ENCODE measurements at places on chromosomes 7 and 10. TPM values are rescaled to one million over a fixed set of nuclear protein-coding genes. Genes with fewer than 3 reads are reported as not detected.

- no peak overlapping the region for H3K27ac ChIP-seq
- H3K36me3 ChIP-seq, result no peaks in the 10 kb centered on the region
- no peak for DNase-seq
- H3K4me3 ChIP-seq, result no peak overlapping the region
- peaks cover 4% of the 10 kb centered on the region for H3K4me1 ChIP-seq
Measured at GRCh38 chr10:102616066-102616770, 28.1 kb upstream of the TRIM8 start.

LOXL4 gene
- not detected for total RNA-seq

AKR1C2 gene
- total RNA-seq, result not detected

DNA sequence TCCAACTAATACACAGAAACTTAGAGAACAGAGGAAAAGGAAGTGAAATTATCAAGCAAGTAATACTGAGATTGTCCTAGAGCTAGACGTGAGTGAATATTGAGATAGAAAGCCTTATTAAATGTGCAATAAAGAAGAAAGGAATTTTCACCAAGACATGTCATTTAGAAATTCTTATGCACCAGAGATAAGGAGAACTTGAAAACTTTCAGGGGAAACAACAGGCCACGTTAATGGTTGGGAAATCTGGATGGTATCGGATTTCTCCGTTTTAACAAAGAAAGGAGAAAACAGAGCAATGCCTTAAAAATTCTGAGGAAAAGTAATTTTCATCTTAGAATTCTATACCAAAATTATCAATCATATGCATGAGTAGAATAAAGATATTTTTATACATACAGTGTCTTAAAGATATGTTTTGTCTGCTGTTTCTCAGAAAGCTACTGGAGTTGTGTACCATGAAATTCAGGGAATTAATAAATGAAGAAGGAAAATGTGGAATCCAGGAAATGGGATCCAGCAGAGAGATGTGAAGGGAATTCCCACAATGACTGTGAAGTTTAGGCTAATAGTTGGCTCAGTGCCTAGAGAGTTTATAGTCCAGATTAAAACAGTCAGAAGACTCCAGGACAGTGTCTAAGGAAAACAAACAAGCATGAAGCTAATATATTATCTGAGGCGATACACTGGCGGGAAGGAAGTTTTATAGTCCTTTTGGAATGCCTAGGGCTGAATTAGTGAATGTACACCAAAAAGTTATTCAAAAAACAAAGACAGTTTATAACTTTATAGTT, 159.5 kb downstream of the PPP1R9A start:
- no peaks in the 10 kb centered on the region for H3K4me1 ChIP-seq
- no peak overlapping the region for H3K4me3 ChIP-seq
- no peak for DNase-seq
- no peak overlapping the region for H3K27ac ChIP-seq
- no peaks in the 10 kb centered on the region for H3K36me3 ChIP-seq
- no peaks in the 10 kb centered on the region for H3K27me3 ChIP-seq

DNA sequence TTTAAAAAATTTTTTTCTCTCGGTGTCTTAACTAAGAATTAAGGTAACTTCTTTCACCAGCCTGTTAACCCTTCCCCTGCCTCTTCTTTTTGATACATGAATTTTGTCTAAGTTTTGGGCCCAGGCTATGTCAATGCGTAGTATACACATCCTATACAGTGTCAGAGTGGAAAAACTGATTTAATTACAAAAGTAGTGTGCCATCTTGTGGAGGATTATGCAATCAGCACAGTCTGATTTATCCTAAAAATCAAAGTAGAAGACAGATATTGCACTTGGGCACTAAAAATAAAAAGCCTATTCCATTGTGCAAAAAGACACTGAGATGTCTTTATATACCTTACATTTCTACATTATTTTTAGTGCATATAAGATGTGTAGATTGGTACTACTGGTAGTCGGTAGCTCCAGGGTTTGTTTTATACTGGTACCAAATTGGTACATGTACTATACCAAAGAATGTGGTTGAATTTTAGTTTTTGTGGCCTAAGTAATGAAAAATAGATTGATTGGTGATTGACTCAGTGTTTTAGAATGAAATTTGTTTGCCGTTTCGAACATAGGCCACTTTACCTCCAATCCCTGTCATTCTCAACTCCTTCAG, 96.6 kb downstream of the MKLN1 start:
- no peak overlapping the region for H3K27ac ChIP-seq
- no peaks in the 10 kb centered on the region for H3K36me3 ChIP-seq
- no peak overlapping the region for H3K4me3 ChIP-seq

DNA sequence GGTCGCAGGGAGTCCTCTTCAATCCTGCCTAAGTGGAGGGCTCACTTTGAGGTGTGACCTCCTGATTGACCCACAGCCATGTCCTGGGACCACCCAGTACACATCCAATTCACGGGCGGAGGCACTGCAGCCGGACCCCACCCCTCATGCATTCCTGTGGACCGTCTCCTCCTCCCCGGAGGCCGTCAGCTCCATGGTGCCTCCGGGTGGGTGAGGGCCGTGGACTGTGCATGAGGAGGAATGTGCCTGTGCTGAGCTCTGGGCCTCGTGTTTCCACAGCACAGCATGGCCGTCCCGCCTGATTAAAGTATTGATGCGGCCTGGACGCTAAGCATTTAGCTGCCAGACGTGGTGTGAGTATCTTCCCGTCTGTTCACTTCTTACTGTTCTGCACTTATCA, 52.8 kb downstream of the CFAP46 start:
- no peak overlapping the region for H3K4me3 ChIP-seq
- H3K36me3 ChIP-seq, result no peaks in the 10 kb centered on the region
- DNase-seq, result peak; percentile 26
- no peak overlapping the region for H3K27ac ChIP-seq
- H3K27me3 ChIP-seq, result peaks cover 20% of the 10 kb centered on the region

ADAMTS14 gene
- 0.61 TPM for total RNA-seq

TMEM178B gene
- total RNA-seq, result 8.2 TPM

- H3K36me3 ChIP-seq, result no peaks in the 10 kb centered on the region
- no peak overlapping the region for H3K4me3 ChIP-seq
- no peak overlapping the region for H3K27ac ChIP-seq
- peaks cover 21% of the 10 kb centered on the region for H3K27me3 ChIP-seq
- no peak for DNase-seq
Measured at GRCh38 chr10:49579621-49580020, 30.5 kb upstream of the SLC18A3 start.

- H3K27me3 ChIP-seq, result peaks cover 14% of the 10 kb centered on the region
- H3K4me3 ChIP-seq, result no peak overlapping the region
- H3K27ac ChIP-seq, result no peak overlapping the region
- no peaks in the 10 kb centered on the region for H3K36me3 ChIP-seq
- no peaks in the 10 kb centered on the region for H3K4me1 ChIP-seq
Measured at GRCh38 chr10:121647401-121647800, 49.2 kb upstream of the FGFR2 start.

CPED1 gene
- not detected for total RNA-seq

DNA sequence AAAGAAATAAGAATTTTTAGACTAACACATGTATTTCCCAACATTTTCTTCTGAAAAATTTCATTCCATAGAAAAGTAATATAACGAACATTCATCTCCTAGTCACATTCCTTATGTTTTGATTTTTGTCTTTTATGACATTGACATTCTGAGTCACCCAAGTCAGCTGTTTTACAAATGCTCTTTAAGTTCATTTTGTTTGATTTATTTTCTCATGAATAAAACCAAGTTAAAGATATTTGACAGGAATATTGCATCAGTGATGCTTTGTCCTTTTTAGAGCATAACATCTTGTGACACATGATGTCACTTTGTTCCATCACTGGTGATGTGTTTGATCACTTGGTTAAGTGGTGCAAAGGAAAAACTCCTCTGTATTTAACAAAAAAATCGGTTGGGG, 48.4 kb downstream of the HGF start:
- H3K4me3 ChIP-seq, result no peak overlapping the region
- no peaks in the 10 kb centered on the region for H3K27me3 ChIP-seq
- H3K4me1 ChIP-seq, result no peaks in the 10 kb centered on the region
- H3K27ac ChIP-seq, result no peak overlapping the region
- H3K36me3 ChIP-seq, result no peaks in the 10 kb centered on the region
- no peak for DNase-seq

DNA sequence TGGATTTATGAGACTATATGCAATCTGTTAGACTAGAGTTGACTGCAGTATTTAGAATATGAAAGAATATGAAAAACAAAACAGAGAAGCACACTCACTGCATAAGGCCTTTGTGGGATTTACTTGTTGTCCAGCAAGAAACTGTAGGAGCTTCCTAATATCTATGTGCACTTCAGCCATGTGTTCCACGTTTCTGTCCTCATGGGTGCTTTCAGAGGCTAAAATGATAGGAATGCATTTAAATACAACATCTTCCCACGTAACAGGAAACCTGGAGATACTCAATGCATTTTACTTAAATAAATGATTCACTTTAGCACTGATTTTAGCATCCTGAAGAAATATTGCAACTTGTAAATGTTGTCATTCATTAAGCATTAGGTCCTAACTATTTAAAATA, 11.7 kb downstream of the HUS1 start:
- H3K4me3 ChIP-seq, result no peak overlapping the region
- H3K27me3 ChIP-seq, result no peaks in the 10 kb centered on the region
- no peak overlapping the region for H3K27ac ChIP-seq

GRCh38 chr10:71334221-71334791, 15.2 kb downstream of the SLC29A3 start:
- H3K27me3 ChIP-seq, result no peaks in the 10 kb centered on the region
- no peak overlapping the region for H3K4me3 ChIP-seq
- H3K36me3 ChIP-seq, result no peaks in the 10 kb centered on the region

HTR5A gene
- not detected for total RNA-seq

GRCh38 chr10:110859973-110860376, 11.8 kb upstream of the PDCD4 start:
- H3K4me1 ChIP-seq, result peaks cover 55% of the 10 kb centered on the region
- H3K27me3 ChIP-seq, result no peaks in the 10 kb centered on the region
- peak overlapping the region; percentile 93 for H3K27ac ChIP-seq
- peak overlapping the region; percentile 61 for H3K4me3 ChIP-seq
- DNase-seq, result no peak

- H3K27me3 ChIP-seq, result no peaks in the 10 kb centered on the region
- H3K4me1 ChIP-seq, result peaks cover 14% of the 10 kb centered on the region
- H3K36me3 ChIP-seq, result no peaks in the 10 kb centered on the region
- no peak for DNase-seq
- H3K4me3 ChIP-seq, result no peak overlapping the region
Measured at GRCh38 chr7:129256221-129256620, 31.4 kb downstream of the AHCYL2 start.

GRCh38 chr10:14330388-14331061, at the start of gene FRMD4A:
Gene FRMD4A (minus strand): TSS chr10:14330924.
- H3K27me3 ChIP-seq, result peaks cover 33% of the 10 kb centered on the region
- DNase-seq, result no peak
- no peaks in the 10 kb centered on the region for H3K4me1 ChIP-seq
- H3K27ac ChIP-seq, result no peak within 1 kb of the TSS

DNA sequence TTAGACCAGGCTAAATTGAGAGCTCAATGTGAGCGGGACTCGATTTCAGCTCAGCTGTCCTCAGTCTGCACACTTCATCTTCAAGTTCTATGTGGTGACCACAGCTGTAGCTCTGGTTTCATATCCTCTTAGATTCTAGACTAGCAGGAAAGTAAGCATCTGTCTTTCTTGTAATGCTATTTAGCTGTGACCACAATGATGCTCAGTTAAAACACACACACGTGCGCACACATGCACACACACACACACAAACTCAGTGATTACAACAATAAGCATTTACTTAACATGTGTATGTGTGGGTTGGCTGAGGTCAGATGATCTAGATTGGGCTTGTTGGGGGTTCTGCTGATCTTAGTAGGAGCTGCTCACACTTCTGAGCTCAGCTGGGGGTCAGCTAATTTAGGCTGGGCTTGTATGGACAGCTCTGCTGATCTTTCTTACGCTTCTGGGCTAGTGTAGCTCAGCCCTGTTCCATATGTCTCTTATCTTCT, 82.5 kb downstream of the ZNF365 start:
- no peaks in the 10 kb centered on the region for H3K36me3 ChIP-seq
- peak overlapping the region; percentile 53 for H3K27ac ChIP-seq
- H3K27me3 ChIP-seq, result peaks cover 5% of the 10 kb centered on the region
- H3K4me3 ChIP-seq, result peak overlapping the region; percentile 69
- no peak for DNase-seq
- peaks cover 30% of the 10 kb centered on the region for H3K4me1 ChIP-seq

Data from natural killer cell treated with Interleukin-12 subunit alpha and Interleukin-12 subunit beta and Interleukin-15 and Interleukin-18, amount 100 ng/mL, for 72 hours (primary cell).